Fibroblast of skin of right quadriceps (primary cell): ENCODE measurements at places on chromosomes 7 and 10.
A peak's percentile ranks its signal among the peaks of the same experiment; 100 is the strongest.

DNA sequence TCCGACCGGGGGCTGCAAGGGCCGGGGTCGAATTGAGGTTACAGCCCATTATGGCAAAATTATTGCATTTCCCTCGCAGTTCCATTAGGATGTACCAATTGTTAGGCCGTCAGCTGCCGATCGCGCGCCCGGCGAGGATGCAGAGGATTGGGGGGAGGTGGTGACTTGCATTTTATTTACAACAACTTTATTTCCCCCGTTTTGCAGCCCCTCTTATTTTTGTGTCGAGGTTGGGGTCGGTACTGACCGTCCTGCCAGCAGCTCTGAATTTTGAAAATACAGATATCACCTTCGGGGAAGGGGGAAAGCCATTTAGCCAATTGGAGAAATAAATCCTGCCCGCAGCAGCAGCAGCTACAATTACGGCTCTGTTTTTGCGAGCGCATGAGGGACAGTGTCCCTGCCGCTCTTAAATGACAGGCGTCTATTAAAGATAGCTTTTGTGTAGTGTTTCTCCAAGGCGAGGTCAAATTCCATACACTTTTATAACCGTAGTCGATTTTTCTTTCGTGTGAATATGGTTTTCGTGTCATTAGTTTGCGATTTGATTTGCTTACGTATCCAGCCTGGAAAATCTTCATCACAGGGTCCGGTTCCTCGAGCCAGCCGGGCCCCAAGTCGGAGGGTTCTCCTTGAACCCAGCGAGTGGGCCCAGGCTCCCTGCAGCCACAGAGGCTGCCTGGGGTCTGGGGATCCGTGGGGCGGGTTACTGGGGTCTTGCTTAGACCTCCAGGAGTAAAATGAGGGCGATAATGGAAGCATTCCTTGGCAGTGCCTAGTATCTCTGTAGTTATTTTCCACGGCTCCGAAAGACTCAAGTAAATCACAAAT lies 684 bp upstream of the HOXA5 start:
- no peak for DNase-seq

DNA sequence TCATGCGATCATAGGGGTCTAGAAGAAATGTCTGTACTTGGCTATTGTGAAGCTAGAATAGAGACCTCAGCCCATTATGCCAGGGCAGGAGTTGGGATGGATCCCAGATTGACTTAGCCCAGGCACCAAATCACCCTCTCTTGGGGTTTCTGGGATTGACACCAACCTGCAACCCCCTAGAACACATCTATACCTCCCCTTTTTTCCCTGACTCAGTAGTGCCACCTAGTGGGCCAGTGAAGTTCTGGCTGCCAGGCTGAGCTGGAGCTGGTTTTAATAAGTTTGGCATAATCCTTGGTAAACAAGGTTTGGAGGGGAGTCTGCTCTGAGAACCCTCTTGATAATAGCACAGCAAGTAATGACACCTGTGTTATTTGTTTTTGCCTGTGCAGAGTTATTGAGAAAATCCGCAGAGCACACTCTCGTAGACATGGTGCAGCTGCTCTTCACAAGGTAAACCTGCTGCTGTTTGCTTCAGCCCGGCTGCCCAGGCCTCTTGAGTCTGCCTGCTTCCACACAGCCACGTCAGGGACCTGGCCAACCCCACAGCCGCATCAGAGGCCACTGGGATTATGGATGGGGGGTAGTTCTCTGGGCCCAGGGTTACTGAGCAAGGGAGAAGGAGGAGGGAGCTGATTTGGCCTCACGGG lies 43.3 kb upstream of the NFKB2 start:
- DNase-seq = peak; percentile 58

DNA sequence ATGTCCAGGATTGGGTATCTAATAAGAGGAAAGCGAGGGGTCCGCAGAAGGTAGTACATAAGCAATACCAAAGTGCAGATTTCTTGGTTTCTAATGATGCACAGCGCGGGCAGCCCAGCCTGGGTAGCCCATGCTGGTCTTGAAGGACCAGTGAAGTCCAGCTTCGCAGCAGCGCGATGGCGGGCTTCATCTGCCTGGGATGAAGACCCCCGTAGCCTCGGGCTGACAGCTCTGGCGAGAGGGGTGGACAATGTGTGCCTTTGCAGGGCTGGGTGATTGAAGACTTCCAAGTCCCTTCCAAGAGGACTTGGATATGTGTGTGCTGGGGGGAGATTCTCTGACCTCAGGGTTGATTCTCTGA lies 2.2 kb downstream of the SORCS3 start:
- DNase-seq = no peak

DNA sequence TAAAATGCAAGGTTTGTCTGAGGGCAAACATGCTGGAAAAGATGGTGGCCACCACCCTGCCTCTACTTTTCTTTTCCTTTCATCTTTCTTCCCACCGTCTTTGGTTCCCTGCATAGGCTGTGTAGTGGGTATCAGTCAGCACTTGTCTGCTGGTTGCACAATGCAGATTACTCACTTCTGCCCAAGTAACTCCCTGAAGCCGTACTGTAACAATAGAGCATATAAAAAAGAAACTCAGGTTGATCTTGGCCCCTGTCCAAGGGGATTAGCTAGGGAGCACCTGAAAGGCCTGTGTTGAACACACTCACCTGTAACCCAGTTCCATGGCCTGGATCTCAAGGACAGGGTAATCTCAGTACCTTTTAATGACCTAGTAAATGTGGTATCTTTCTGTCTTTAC lies 533.0 kb upstream of the GALNT17 start:
- peak; percentile 15 for DNase-seq

- DNase-seq = no peak
These were observed 41.9 kb upstream of the PRKAR1B start for GRCh38 chr7:768881-769504.

DNA sequence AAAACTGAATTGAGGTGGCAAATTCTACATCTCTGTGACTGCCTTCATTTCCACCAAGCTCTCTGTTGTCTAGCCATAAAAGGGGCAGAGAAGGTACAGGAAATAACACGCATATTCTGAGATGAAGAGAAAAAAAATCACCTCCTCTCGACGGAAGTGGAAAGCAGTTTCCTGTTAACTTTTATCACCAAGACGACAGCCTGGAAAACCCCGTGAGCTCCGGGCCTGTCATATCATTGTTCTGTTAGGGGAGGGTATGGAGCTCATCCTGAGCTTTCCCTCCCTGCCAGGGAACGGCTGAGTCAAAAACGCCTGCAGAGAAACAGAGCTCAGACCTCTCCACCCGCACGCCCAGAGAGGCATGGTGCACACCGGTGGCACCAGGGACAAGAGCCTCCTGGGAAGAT lies 200.3 kb downstream of the PRPF18 start:
- peak; percentile 36 for DNase-seq

- DNase-seq = no peak
These were observed 39.1 kb downstream of the LHPP start for GRCh38 chr10:124500757-124501156.
